ENCODE measurements at places on chromosomes 12 and 14. TPM values are rescaled to one million over a fixed set of nuclear protein-coding genes. Genes with fewer than 3 reads are reported as not detected.

Gene PRR4
- total RNA-seq = 0.56 TPM

Gene VCPKMT
- 2.6 TPM for total RNA-seq

Gene MYH6
- 0.17 TPM for total RNA-seq

Gene LRP1-AS
- total RNA-seq = not detected

Gene KLRC4
- 0.42 TPM for total RNA-seq

Gene FBLN5
- total RNA-seq = 3.9 TPM

Gene TSPAN19
- total RNA-seq = not detected

GRCh38 chr12:127304751-127305725 lies 961.9 kb upstream of the TMEM132C start:
- H3K36me3 ChIP-seq = no peaks in the 10 kb centered on the region
- peaks cover 3% of the 10 kb centered on the region for H3K27me3 ChIP-seq
- H3K4me3 ChIP-seq = no peak overlapping the region
- no peak overlapping the region for H3K27ac ChIP-seq
- no peaks in the 10 kb centered on the region for H3K4me1 ChIP-seq

- H3K4me1 ChIP-seq = no peaks in the 10 kb centered on the region
- H3K27ac ChIP-seq = no peak overlapping the region
- no peak for DNase-seq
Measured at GRCh38 chr12:50440288-50440687, 39.6 kb downstream of the LARP4 start.

- peaks cover 5% of the 10 kb centered on the region for H3K4me1 ChIP-seq
- peaks cover 16% of the 10 kb centered on the region for H3K36me3 ChIP-seq
- H3K27ac ChIP-seq = no peak overlapping the region
Measured at GRCh38 chr12:6231359-6232268, 31.4 kb downstream of the CD9 start.

DNA sequence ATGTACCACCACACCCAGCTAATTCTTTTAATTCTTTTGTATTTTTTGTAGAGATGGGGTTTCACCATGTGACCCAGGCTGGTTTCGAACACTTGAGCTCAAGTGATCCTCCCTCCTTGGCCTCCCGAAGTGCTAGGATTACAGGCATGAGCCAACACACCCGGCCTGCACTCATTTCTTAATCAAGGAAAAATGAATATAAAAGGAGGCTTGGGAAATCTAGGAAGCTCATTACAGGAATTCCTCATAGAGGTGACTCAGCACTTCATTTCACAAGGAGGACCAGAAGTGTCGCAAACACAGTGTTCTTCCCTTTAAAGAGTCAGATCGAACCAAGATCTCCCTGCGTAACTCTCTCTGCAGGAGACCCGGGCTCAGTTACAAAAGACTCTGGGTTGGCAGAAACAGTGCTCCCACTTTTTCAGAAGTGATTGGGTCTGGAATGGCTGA lies 30.3 kb downstream of the NFKBIA start:
- no peaks in the 10 kb centered on the region for H3K4me1 ChIP-seq
- no peak overlapping the region for H3K27ac ChIP-seq
- H3K27me3 ChIP-seq = no peaks in the 10 kb centered on the region
- no peaks in the 10 kb centered on the region for H3K36me3 ChIP-seq

DNA sequence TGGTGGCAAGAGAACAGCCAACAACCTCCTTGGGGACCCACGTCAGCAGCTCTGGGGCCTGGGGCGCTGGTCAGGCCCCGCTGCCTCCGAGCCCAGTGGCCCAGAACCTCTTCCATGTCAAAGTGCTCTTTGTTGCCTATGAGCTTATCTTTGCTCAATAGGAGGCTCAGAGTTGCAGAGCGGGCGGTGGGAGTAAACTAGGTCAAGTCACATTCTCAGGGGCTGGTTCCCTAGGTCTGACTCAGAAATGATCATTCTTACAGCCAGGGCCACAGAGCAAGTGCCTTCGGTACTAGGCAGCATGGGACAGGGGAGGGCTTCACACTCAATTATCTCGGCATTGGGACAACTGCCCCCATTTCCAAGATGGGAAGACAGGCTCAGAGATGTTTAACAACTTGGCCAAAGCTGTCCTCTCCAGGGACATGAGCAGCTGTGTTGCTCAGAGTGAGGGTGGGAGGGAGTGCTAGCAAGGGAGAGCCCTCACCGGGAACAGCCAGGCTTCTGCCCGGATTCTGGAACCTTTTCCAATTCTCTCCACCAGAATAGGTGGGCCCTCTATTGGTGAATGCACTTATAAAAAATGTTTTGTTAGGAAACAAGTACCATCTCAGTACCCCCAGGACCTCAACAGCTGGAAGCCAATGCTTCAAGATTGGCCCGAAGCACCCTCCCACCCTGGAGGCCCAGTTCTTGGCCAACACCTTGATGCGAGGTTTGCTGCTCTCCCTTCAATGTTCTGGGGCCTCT lies 11.9 kb downstream of the SLC25A29 start:
- peaks cover 2% of the 10 kb centered on the region for H3K36me3 ChIP-seq
- no peaks in the 10 kb centered on the region for H3K27me3 ChIP-seq
- H3K4me3 ChIP-seq = no peak overlapping the region
- peaks cover 5% of the 10 kb centered on the region for H3K4me1 ChIP-seq
- no peak for DNase-seq

- H3K4me3 ChIP-seq = no peak overlapping the region
- H3K4me1 ChIP-seq = no peaks in the 10 kb centered on the region
- peak; percentile 75 for DNase-seq
- no peak overlapping the region for H3K27ac ChIP-seq
Measured at GRCh38 chr14:102046337-102047278, 40.2 kb downstream of the HSP90AA1 start.

GRCh38 chr12:8018666-8019581 lies 13.6 kb upstream of the FOXJ2 start:
- no peaks in the 10 kb centered on the region for H3K27me3 ChIP-seq
- H3K27ac ChIP-seq = no peak overlapping the region
- H3K36me3 ChIP-seq = no peaks in the 10 kb centered on the region
- no peaks in the 10 kb centered on the region for H3K4me1 ChIP-seq
- peak; percentile 72 for DNase-seq

DNA sequence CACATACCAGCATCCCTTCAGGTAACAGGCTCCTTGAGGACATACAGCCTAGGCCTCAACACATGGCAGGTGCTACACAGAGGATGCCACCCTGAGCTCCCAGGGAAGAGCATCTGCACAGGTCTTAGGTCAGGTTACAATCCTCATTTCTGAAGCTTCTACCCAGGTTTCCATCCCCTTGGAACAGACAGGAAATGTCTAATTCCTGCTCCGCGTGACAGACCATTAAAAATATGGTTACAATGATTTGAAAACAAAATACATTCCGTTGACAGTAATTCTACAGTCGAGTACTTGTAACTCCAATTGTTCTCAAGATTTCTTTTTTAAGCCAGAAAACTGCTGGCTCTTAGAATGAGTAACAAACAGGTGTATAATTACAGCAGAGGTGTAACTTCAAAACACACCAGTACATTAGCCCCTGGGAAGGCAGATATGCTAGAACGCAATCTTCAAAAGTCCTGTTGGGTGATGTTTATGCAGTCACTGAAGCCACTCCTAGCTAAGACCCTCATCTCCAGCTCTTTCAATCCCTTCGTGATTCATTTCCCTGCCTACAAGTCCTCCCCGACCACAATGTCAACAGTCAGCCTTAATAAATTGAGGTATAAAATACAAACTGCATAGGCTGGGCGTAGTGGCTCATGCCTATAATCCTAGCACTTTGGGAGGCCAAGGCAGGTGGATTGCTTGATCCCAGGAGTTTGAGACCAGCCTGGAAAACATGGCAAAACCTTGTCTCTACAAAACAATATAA lies 11.6 kb downstream of the SETD3 start:
- H3K4me1 ChIP-seq = peaks cover 3% of the 10 kb centered on the region
- H3K27ac ChIP-seq = no peak overlapping the region
- no peaks in the 10 kb centered on the region for H3K27me3 ChIP-seq

DNA sequence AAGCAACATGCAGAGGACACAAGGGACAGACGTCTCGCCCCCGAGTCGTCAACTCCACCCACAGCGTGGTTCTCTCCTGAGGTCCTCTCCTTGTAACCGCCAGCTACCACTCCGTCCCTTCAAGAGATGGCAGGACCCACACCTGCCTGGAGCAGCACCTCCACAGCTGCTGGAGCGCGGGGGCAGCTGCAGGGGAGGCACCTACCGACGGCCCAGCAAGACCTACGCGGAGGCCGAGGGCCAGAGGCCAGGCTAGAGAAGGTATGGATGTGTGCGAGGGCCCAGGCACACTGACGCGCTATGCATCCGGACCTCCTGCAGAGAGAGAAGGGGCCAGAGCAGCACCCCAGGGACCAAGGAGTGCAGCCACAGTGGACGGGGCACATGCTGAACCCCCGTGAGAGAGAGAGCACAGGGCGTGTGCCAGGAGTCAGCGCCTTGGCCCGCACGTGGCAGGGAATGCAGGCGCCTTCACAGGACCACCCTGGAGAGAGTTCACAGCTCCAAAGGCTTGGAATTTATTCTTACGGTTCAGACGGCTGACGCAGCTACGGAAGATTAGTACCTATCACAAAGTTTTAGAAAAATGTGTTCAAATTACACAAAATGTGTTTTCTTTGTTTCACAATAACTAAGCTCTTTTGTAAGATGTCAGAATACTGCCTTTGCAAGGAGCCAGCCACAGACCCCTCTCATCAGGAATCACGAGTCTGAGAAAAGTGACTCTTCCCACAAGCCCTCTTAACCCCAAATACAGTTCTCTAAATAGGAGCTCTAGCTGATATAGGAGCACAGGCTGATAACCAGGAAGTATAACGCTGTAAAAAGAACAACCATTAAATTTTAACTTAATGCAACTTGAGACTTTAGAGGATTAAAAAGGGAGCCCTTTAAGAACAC lies 36.8 kb downstream of the CDC42BPB start:
- H3K36me3 ChIP-seq = no peaks in the 10 kb centered on the region
- H3K4me3 ChIP-seq = no peak overlapping the region
- DNase-seq = no peak
- no peak overlapping the region for H3K27ac ChIP-seq
- H3K27me3 ChIP-seq = no peaks in the 10 kb centered on the region

DNA sequence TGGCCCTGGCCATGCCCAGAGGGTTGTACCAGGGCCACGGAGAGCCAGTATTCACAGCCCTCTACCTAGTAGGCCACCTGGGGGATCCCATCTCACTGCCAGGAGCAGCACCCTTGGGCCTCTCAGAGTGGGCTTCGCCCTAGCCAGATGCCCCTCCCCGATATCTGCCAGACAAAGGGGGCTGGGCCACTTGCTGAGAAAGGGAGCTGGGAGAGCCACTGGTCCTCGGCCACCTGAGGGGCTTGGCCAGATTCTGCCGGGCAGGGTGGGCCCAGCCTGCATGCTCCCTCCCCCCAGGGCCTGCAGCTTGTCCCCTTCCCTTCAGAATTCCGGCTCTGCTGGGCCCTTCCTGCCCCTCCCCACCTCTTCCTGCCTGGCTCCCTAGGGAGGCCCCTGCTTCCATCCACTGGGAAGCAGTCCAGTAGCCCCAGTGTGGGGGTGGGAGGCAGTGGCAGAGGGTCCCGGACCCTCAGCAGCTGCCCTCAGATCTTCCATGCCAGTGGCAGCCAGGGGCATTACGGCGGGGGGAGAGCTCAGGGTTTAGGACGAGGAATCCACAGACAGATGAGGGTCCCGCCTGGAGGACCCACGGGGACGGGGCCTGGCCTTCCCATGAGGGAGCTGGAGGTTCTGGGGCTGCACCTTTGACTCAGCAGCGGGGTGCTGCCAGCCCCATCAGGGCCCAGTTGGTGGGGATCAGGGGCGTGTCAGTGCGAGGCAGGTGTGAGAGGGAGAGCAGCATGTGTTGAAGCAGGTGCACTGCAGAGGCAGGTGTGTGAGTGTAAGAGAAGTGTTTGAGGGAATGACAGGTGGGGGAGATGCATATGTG lies 2.4 kb downstream of the CRIP2 start:
- no peaks in the 10 kb centered on the region for H3K36me3 ChIP-seq
- peaks cover 33% of the 10 kb centered on the region for H3K4me1 ChIP-seq
- DNase-seq = no peak
- H3K27me3 ChIP-seq = no peaks in the 10 kb centered on the region
- peak overlapping the region; percentile 88 for H3K27ac ChIP-seq

GRCh38 chr12:7989827-7990491 lies 42.6 kb upstream of the FOXJ2 start:
- peak overlapping the region; percentile 25 for H3K27ac ChIP-seq
- no peak overlapping the region for H3K4me3 ChIP-seq
- DNase-seq = no peak
- H3K27me3 ChIP-seq = no peaks in the 10 kb centered on the region
- H3K36me3 ChIP-seq = no peaks in the 10 kb centered on the region
- no peaks in the 10 kb centered on the region for H3K4me1 ChIP-seq

DNA sequence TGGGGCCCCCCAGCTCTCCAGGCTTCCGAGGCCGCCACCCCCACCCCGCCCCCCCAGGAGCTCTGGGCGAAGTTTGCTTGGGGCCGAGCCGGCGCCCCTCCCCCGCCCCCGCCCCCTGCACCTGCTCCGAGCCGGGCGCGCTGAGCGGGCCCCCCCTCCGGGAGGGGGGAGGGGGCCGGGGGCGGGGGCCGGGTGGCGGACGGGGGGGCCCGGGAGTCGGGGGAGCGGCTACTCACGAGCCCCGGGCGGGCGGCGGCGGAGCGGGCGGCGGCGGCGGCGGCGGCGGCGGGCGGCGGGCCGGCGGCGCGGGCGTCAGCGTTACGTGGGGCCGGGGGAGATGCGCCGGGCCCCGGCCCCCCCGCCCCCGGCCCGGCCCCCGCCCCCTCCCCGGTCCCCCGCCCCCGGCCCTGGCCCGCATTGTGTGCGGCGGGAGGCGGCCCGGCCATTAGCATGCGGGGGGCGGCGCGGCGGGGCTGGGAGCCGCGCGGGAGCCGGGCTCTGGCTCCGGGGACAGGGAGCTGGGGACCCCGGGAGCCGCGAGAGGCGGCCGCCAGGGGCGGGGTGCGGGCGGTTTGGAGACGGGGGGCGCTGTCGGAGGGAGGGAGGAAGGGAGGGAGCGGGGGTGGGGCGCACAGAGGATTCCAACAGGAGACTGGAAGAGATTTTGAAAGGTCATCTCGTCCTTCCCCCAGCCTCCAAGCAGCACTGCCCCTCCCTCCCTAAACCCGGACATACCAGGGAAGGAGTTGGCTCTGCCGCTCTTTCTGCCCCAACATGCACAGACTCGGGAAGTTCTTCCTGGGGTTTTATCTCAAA lies at the start of gene ZNF219:
TSS of gene ZNF219 (minus strand) at position 580 of the 816 bp plus-strand sequence. CDS start 5,064 bp downstream, outside the sequence.
- H3K4me1 ChIP-seq = peaks cover 19% of the 10 kb centered on the region
- no peaks in the 10 kb centered on the region for H3K27me3 ChIP-seq
- H3K36me3 ChIP-seq = no peaks in the 10 kb centered on the region
- H3K27ac ChIP-seq = peak within 1 kb of the TSS; percentile 51
- peak; percentile 52 for DNase-seq
